HS-5 (cell line): ENCODE measurements at places on chromosomes 1 and 21.

- DNase-seq: no peak
Measured at GRCh38 chr1:206463911-206464310, 6.4 kb upstream of the IKBKE start.

DNA sequence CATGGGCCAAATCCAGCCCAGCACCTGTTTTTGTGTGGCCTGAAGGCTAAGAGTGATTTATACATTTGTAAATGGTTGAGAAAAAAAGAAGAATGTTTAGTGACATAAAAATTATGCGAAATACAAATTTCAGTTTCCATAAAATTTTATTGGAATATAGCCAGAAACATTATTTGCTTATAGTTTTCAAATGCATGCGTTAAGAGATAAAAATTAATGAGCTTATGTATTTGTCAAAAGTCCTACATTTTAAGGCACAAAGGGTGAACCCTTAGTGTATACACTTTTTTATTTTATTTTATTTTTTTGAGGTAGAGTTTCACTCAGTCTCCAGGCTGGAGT lies 2.1 kb downstream of the MORC3 start:
- DNase-seq: no peak

GRCh38 chr1:219058891-219059820 lies 114.5 kb upstream of the LYPLAL1 start:
- no peak for DNase-seq

DNA sequence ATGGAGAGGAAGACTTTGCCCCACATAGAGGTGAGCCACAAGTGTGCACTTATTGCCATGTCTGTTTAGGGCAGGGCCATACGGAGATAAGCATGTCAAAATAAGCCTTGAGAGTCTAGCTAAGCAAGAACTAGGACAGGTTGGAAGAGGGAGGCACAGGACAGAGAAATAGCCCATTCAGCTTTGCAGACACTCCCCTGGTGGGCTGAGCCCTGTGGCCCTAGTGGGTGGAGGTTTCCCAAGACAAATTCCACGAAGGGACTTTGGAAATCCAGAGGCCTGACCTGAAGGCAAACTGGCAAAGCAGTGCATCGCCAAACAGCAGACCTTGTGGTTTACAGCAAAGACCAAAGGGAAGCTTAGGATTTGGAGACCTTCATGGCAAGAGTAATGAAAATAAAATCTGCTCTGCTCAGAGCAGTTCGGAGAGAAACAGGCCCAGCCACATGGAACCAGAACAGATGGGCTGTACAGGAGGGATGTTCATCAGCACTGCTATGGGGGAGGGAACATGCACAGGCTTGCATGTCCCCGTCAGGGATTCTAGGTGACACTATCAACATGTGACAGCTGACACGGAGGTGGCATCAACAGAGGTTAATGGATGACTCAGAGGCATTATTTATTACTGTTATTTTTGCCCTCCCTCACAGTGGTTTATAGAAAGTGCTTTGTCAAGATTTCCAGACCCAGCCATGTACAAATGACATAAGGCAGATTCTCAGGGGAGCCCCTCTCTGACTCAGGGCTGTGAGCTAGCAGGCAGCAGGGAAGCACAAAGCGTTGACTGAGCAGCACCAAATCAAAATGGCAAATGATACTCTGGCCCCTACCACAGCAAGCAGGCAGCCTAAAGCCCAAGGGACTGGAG lies 90.1 kb upstream of the IRF2BP2 start:
- no peak for DNase-seq
